ENCODE measurements at places on chromosomes 5 and 9.

DNA sequence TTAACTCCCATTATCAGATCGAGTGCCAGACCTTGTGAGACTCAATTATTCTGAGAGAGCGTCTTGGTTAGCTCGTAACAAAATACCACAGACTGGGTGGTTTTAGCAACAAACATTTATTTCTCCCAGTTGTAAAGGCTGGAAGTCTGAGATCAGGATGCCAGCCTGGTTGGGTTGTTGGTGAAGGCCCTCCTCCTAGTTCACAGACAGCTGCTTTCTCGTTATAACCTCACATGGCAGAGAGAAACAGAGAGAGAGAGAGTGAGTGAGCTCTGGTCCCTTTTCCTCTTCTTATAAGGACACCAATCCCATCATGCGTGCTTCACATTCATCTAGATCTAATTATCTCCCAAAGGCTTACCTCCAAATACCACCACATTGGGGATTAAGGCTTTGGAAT is 114.2 kb upstream of the SLC24A2 start:
- no peak for DNase-seq

DNA sequence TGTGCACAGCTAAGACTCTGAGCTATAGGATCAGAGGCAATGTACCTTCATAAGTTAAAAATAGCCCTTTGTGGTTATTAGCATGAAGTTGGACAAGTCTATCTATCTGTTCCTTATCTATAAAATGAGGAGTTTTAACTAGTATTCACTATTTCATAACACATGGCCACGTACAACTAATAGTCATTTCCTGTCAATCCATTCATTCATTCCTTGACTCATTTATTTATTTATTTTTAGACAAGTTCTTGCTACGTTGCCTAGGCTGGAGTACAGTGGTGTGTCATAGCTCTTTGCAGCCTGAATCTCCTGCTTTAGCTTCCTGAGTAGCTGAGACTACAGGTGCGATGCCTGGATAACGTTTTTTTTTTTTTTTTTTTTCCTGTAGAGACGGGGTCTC is 92.1 kb downstream of the NR3C1 start:
- DNase-seq: no peak

GRCh38 chr9:95055851-95056551 is 261.5 kb downstream of the FANCC start:
- DNase-seq: no peak

GRCh38 chr9:75483636-75484035 is 395.3 kb downstream of the OSTF1 start:
- no peak for DNase-seq

GRCh38 chr9:2231829-2232228 is 216.7 kb downstream of the SMARCA2 start:
- DNase-seq: no peak

GRCh38 chr9:17318821-17319320 is 184.0 kb downstream of the CNTLN start:
- no peak for DNase-seq

DNA sequence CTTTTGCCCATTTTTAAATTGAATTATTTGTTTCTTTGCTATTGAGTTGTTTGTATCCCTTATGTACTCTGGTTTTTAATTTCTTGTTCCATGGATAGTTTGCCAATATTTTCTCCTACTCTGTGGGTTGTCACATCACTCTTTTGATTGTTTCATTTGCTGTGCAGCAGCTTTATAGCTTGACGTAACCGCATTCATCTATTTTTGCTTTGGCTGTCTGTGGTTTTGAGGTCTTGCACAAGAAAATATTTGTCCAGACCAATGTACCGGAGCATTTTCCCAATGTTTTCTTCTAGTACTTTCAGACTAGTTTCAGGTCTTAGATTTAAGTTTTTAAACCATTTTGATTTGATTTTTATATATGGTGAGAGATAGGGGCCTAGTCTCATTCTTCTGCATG is 36.2 kb upstream of the ZNF366 start:
- no peak for DNase-seq

DNA sequence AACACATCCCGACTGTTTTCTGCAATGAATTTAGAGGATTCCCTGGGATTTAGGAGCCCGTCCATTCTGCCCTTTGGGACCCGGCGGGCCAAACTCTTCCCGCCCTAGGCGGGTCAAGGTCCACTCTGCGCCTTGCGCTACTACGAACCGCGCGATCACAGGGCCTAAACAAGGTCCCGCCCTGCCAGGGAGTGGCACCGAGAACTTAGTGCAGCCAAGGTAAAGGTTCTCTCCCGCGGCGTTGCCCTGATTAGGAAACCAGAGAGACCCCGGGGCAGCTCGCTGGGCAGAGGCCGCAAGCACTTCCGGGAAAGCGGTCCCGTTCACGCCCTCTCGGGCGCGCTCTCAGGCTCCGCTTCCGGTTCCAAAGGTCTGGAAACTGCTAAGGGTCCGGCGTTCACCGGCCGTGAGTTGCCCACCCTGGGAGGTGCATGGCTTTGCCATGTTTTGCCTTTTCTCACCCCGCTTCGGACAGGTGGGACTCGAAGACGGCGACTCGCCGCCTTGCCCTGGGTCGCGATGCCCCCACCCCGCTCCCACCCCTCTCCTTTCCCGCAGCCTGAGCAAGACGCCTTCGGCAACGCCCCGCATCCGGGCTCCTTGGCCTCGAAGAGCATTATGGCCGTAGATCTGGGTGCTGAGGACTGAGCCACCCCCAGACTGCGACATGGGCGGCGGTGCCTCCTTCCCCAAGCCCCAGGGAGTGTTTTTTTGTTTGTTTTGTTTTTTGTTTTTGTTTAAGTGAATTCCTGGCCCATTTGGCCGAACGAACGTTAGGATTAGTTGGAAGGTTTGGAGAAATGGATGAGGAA is 23.4 kb downstream of the HNRNPK start:
- DNase-seq: no peak

GRCh38 chr9:112605963-112606699 is 111.8 kb downstream of the INIP start:
- no peak for DNase-seq

- DNase-seq: no peak
Measured at GRCh38 chr5:81724571-81724970, 26.3 kb downstream of the SSBP2 start.

DNA sequence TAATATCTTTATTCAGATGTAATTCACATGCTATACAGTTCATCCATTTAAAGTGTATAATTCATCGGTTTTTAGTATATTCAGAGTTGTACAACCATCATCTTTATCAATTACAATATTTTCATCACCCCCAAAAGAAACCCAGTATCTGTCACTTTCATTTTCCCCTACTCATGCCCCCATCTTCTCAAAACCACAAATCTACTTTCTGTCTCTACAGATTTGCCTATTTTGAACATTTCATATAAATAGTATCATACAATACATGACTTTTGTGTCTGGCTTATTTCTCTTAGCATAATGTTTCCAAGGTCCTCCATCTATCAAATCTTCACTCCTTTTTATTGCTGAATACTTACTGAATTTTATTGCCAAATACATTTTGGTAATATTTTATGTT is 305.1 kb upstream of the SGCD start:
- no peak for DNase-seq

DNA sequence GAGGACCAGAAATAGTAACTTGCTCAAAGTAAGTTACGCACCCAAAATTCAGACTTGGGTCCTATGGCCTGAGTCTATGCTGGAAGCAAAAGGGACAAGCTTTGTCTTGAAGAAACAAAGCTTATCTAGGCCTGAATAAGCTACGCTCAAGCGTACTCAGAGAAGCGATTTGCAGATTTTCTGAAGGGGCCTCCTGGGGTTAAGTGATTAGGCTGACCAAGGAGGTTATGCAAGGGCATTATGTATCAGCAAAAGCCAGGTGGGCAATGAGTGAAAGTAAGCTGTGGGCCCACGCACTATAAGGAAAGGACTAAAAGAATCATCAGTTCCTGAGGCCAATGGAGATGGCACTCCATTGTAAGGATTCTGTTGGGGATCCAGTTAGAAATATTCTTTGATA is 122.1 kb downstream of the SNX18 start:
- DNase-seq: no peak

DNA sequence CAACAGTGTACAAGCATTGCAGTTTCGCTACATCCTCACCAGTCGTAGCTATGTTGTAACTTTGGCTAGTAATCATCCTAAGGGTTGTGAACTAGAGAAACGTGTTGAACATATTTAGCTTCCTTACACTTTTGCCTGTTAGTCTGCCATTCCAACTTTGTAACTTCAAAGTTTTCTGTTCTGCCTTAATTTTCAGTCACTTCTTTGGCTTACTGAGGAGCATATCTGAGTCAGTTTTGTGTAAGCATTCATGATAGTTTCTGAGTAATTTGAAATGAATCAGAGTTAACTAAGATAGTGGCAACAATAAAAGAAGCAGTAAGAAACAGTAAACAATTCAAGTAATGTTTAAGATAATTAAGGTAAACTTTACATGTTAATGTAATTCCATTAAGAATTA is 58.9 kb upstream of the MCCC2 start:
- no peak for DNase-seq

- DNase-seq: no peak
Measured at GRCh38 chr9:79663300-79663699, 91.5 kb downstream of the TLE4 start.

- DNase-seq: no peak
Measured at GRCh38 chr5:169423580-169424278, 122.8 kb upstream of the SLIT3 start.

- DNase-seq: no peak
Measured at GRCh38 chr9:127012250-127012649, 97.7 kb downstream of the RALGPS1 start.

DNA sequence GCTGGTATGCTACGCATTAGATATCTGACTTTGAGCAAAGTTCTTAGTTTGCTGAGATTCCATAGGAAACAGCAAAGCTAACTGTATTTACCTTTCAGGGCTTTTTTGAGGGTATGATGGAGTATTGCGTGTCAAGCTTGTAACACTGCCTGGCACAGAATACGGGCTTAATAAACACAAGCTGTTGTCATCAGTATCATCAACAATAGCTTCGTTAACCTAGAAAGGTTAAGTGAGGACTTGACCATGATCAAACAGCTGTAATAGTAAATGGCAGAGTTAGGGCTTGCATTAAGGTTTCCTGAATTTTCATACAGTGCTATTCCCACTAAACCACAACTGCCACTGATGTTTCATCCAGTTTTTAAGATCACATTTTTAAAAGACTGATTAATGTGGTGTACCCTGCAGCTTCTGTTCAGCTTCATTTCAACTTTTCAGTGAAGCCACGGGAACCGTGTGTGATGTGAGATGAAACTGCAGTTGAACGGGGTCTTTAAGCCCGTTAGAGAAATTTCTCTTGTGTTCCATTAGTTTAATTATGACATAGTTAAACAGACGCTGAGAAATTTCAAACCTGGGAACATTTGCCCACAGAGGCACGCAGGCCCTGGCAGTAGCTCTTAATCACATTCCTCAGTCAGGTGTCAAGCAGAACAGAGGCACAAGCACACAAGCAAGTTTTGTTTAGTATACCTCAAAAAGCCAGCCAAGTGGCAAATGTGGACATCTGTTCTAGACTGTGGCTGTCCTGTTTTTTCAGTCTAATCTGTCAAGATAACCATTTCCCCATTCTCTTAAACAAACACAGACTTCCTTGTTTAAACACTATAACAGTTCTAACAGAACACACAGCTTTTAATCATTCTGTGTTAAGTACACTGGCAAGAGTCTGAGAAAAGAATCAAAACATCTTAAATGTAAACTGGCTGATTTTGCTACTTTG is 147.1 kb downstream of the ZNF608 start:
- DNase-seq: no peak

- no peak for DNase-seq
Measured at GRCh38 chr9:137110147-137110910, 4.2 kb downstream of the DPP7 start.

DNA sequence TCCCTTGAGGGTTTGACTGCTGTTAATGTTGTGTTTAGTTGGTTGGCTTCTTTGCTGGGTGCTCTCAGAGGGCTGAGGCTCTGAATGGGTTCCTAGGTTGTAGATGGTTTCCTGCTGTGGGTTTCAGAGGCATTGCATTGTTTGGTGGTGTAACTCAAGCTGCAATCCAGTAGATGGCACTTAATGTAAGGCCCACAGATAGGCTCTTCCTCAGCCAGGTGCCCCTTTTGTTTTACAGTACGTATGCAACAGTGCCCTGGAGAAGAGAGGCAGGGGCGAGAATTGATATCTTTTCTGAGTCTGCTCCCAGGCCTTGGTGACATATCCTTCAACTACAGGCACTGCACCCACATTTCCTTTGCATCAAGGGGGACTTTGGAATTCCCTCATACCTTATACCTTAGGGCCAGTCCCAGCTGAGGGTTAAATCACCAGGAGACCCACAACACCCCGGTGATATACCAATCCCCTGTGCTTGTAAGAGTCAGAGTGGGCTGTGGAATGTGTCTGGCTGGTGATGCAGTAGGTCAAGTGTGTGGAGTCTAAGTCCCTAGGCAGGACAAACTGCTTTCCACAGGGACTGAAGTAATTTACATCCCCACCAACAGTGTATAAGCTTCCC is 7.0 kb upstream of the UGT3A2 start:
- DNase-seq: no peak

GRCh38 chr5:137101544-137101943 is 397.6 kb downstream of the SPOCK1 start:
- no peak for DNase-seq

DNA sequence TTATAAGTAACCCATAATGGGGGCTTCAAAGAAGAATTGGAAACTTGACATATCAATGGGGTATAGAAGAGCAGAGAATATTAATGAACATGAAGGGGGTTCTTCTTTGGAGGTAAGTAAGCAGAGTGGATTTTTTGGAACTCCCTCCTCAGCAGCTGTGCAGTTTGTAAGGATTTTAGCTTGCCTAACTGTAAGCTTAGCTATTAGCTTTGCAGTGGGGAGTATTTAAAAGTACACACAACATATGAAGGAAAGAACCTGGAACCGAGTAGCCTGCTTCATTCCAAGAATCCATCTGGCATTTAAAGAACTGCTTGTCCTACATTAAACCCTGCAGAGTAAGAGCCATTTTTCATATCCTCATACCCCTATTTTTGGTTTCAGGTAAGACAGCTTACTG is 2.2 kb upstream of the PBX3 start:
- no peak for DNase-seq

DNA sequence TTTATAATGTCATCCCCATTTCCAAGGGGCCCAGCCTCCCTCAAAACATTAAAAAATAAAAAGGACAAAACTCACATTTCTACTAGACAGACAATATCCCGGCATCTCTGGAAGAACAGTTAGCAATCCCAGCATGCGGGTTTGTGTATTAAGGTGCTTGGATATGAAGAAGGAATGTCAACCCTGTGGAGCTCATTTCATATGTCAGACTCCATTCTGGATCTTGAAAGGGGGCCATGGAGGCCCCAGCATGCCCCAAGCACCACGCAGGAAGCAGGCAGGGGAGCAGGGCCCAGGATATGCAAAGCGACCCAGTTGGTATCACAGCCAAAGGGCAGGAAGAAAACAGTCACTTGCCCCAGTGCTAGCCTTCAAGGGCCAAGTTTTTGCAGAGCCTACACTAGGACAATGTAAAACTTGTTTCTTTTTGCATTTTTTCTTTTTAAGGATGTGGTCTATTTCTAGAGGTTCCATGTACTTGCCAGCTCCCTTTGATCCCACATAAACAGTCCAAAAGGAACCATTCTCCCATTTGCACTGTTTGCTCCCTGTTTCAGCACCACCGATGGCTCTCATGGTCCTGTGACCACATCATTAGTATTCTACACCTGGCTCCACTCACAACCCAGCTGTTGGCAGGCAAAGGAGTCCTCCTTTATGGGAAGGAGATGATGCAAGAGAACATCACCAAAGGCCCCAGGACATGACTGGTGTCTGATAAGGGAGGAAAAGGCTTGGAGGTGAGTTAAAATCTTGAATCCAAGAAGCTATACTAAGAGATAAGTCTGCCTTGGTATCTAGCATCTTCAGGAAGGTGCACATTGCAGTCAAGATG is 58.3 kb downstream of the FGF1 start:
- DNase-seq: no peak

- no peak for DNase-seq
Measured at GRCh38 chr5:93592883-93593282, 9.9 kb downstream of the NR2F1 start.

Data from activated CD8-positive, alpha-beta memory T cell treated with anti-CD3 and anti-CD28 coated beads for 1 hour (primary cell).